Esophagus squamous epithelium (tissue), 5 donors: ENCODE measurements at places on chromosomes 6 and 20. TPM values are rescaled to one million over a fixed set of nuclear protein-coding genes. Genes with fewer than 3 reads are reported as not detected.

Gene ESR1
- 0.40 TPM for total RNA-seq

Gene NOX3
- total RNA-seq: not detected

Gene GPR6
- total RNA-seq: not detected

Gene CAGE1
- 0.09 TPM for total RNA-seq

Gene SLC22A2
- not detected for total RNA-seq

Gene SFT2D1
- 34.8 TPM for total RNA-seq

Gene BAK1
- 14.3 TPM for total RNA-seq
